T-helper 22 cell (primary cell): ENCODE measurements at places on chromosomes 4 and X.
A peak's percentile ranks its signal among the peaks of the same experiment; 100 is the strongest.

- peak; percentile 35 for DNase-seq
Measured at GRCh38 chr4:153521999-153522801, 56.0 kb downstream of the TMEM131L start.

DNA sequence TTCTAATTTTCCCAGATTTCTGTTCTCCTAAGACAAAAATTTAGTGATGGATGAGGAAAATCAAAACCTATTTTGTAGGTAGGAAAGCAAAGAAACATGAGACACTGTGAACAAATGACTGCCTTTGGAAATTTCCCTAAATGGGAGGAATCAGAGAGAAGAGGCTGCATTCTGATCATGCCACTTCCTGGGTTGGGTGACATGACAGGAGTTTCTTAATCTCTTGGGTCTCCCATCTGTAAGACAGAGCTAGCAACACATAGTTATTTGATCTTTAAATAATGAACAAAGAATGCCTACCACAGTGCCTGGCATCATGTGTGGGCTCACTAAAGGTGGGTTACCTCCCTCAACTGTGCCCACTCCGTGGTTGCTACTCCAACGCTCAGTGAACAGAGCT lies 57.1 kb downstream of the CCDC149 start:
- no peak for DNase-seq

DNA sequence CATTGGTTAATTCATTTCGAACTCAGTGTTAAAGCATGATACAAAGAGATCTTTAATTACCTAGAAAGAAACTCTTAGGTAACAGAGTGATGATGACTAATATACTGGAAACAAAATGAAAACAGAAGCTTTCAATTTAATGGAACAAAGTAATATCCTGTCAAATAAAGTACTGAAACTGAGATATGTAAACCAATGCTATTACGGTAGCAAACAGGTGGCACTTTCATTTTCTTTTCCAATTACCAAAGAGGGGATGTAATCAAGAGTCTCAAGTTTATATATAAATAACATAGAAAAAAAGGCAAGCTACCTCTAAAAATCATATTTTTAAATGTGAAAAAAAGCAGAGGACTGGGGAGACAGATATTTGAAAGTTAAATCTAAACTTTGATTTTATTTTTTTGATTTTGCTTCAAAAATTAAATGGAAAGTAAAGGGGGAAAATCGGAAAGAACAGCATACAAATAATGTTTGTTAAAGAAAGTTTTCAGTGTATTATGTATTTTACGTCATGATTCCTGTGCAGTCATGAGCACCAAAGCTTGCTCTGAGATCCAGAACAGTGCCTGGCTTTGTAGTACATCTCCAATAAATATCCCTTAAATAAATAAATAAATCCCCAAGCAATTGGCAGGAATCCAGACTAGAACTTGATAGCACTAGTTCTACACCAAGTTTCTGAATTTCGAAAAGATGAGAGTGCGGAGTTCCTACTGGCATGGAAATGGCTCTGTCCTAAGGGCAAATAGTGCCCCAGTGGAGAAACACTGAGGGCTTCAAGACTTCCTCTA lies 25.0 kb upstream of the RAPGEF2 start:
- DNase-seq = no peak

DNA sequence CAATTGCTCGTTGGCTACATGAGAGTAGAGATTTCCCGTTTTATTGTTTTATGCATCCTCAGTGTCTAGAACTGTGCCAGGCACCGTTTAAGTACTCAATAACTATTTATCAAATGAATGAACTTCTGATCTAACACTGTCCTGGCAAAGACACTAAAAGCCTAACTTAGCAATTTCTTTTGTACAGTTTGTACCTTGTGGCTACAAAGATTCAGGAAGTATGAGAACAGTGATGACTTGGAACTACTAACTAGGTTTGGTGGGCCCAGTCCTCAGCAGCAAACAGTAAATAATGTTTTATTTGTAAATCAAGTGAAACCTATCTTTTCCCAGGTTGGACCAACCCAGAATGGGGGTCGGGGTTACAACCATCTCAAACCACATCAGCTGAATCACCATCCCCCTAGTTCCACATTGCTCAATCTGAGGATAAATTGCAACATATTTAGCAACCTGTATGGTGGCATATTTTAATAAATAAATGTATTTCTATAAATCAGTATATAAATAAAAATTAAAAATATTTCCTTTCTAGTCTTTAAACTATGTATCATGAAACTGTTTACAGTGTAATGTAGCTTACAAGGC lies 12.3 kb upstream of the SCRG1 start:
- no peak for DNase-seq

DNA sequence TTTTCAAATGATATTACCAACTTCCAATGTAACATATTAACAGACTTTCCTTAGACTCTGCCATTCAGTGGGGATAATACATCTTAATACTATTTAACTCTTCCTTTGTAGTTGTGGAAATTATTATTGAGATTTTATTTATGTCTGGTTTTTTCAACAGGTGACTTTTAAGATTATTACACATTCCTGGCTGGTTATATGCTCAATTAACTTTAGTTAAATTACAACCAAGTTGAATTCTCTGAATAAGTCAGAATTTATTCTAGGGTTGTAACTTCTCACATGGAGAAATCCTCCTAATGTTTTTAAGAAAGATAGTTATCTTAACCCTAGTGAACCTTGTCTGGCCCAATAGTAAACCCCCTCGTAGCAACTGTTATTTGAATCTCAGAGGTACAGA lies 107.3 kb downstream of the SLC10A6 start:
- no peak for DNase-seq

GRCh38 chrX:7362111-7362510 lies 214.2 kb upstream of the PUDP start:
- no peak for DNase-seq

GRCh38 chr4:118367872-118368271 lies 15.1 kb upstream of the PRSS12 start:
- no peak for DNase-seq

DNA sequence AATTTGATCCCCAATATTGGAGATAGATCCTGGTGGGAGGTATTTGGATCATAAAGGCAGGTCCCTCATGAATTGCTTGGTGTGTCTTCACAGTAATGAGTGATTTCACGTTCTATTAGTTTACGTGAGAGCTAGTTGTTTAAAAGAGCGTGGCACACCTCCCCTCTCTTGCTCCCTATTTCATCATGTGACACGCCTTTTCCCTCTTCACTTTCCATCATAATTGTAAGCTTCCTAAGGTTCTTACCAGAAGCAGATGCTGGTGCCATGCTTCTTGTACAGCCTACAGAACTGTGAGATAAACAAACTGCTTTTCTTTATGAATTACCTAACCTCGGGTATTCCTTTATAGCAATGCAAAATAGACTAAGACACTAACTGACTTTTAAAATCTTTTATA lies 34.0 kb upstream of the FMR1 start:
- no peak for DNase-seq

GRCh38 chr4:57214654-57215411 lies 104.6 kb upstream of the IGFBP7 start:
- no peak for DNase-seq

- DNase-seq = no peak
Measured at GRCh38 chr4:25662306-25662705, 6.7 kb downstream of the SLC34A2 start.

- no peak for DNase-seq
Measured at GRCh38 chr4:83510442-83510841, 25.5 kb upstream of the GPAT3 start.

DNA sequence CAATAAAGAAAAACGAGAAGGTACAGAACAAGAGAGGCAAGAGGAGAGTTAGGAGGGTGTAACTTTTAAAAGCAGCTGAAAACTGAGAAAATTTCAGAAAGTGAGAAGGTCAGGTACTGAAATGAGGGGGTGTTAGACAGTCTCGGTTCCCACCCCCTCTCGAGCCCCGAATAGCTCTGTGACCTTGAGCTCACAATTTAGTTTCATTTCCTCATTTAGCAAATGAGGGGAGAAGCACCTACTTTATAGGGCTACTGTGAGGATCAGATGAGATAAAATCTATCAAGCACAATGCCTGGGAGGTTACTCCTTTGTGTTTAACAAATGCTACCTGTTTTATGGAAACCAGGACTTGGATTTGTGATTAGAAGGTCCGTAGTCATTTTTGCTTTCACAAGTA lies 4.9 kb downstream of the UGT8 start:
- DNase-seq = no peak

DNA sequence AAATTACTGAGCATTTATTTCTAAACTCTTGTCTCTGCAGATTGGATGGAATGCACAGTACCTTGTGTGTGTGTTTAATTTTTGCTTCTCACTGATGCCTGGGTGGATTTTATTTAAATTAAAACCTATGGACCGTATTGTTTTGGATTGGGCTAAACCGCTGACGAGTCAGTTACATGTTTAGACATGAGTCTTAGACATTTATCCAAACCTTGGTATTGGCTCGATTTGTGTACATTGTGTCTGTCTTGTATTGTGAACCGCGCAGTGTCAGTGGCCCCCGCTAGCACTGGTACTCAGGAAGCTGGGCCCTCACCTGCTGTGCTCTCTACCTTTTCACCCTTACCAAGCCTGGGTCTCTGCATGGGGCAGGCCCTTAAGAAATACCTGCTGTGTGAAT lies 40.8 kb upstream of the TADA2B start:
- DNase-seq = no peak

DNA sequence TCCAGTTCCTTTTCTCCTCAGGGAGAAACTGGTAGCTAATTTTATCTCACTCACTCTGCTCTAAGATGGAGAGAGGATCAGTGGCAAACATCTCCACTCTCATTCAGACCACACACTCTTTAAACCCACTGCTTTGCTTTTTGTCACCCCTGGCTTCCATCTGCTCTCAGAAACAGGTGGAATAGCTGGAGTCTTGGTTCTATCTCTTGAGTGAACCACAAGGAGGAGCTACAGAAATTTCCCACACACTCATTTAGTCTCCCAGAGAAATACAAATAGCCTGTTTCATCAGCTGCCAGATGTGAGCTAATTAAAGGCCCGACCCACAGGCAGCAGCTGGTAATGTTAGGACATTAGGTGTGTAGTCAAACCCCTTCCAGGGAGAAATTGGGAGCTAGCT lies 96.6 kb downstream of the STPG2 start:
- DNase-seq = no peak

DNA sequence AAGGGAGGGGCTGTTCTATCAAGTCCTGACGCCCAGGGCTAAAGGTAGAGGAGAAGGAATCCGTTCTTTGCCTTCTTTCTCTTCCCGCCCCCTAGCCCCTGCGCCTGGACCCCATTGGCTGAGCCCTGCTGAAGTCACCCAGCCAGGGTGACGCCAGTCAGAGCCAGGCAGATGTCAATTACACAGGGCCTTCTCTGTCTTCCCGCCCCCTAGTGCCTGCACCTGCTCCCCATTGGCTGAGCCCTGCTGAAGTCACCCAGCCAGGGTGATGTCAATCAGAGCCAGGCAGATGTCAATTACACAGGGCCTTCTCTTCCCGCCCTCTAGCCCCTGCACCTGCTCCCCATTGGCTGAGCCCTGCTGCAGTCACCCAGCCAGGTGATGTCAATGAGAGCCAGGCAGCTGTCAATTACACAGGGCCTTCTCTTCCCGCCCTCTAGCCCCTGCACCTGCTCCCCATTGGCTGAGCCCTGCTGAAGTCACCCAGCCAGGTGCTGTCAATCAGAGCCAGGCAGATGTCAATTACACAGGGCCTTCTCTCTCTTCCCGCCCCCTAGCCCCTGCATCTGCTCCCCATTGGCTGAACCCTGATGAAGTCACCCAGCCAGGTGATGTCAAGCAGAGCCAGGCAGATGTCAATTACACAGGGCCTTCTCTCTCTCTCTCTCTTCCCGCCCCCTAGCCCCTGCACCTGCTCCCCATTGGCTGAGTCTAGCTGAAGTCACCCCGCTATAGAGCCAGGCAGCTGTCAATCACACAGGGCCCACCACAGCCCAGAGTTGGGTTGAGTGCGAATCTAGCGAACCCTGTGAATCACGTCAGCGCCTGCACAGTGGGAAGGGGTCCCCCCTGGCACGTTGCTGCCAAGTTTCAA lies 46.4 kb downstream of the ASMT start:
- DNase-seq = peak; percentile 86

GRCh38 chr4:174394915-174395314 lies 111.2 kb downstream of the CEP44 start:
- no peak for DNase-seq

GRCh38 chr4:123874063-123874462 lies 477.5 kb downstream of the SPRY1 start:
- no peak for DNase-seq

- DNase-seq = no peak
Measured at GRCh38 chrX:1606496-1606895, 8.4 kb upstream of the ASMT start.

DNA sequence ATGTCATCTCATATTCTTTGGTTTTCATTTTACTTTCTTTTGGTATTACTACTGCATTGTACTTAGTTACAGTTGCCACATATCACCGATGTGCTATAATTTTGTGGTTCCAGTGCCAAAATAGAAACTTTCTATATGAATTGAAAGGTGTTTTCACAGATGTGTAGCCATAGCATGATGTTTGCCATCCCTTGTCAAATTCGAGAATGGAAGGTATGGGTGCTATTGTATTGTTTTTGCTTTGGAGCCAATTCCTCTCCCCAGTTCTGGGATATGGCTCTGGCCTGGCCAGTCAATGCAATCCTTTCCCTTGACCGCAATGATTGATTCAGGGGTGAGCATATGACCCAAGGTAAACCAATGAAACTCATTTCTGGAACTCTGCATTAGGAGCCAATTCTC lies 86.2 kb upstream of the RPS6KA3 start:
- DNase-seq = no peak

GRCh38 chr4:128835498-128836222 lies 26.2 kb downstream of the JADE1 start:
- no peak for DNase-seq

DNA sequence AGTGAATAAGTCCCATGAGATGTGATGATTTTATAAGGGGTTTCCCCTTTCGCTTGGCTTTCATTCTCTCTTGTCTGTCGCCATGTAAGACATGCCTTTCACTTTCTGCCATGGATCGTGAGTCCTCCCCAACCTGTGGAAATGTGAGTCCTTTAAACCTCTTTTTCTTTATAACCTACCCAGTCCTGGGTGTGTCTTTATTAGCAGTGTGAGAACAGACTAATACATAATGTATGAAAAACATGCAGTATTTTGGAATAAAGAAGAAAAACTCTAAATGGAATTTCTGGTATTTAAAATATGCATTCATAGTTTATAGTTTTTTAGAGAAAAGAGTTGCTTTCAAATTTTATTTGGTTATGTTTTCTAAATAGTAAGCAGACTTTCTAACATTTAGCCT lies 360.7 kb downstream of the PCDH7 start:
- DNase-seq = no peak

- DNase-seq = no peak
Measured at GRCh38 chr4:3821580-3822229, 55.5 kb downstream of the ADRA2C start.
